ENCODE measurements at places on chromosomes 6 and 20.

- DNase-seq = no peak
Measured at GRCh38 chr20:17885544-17885943, 83.0 kb downstream of the SNX5 start.

DNA sequence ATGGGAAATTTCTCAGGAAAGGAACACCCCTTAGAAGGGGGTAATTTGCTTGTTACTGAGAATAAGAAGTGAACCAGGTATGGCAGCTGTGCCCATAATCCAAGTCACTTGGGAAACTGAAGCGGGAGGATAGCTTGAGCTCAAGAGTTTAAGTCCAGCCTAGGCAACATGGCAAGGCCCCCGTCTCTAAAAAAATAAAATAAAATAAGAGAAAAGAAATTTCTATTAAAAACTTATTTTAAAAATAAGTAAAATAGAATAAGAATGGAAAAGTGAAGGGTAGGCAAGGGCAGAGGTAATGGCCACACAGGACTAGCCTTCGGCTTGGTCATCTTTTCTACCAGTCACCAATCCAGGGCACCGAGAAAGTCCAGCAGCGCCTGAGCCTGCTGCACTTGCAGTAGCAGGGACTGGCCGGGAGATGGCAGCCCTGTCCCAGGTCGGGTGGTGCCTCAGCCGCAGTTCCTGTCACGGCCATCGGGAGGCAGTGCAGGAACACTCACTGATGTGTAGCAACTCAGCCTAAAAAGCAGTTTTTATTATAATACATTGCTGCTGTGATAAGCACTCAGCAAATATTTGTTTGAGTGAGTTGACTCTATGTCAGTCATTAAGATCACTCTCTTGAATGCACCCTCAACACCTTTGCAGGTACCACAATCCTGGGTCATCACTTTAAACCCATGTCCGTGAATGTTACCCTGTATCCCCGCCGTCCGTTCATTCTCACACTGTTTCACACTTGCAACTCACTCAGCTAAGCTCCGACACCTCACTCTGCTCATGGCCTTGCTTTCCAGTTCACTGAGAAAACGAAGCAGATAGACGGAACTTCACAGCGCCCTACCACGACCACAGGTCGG lies 23.2 kb upstream of the GCM1 start:
- DNase-seq = peak; percentile 48

GRCh38 chr6:22149501-22150367 lies 147.1 kb downstream of the PRL start:
- DNase-seq = no peak

GRCh38 chr6:37812841-37813240 lies 6.7 kb upstream of the ZFAND3 start:
- DNase-seq = no peak

DNA sequence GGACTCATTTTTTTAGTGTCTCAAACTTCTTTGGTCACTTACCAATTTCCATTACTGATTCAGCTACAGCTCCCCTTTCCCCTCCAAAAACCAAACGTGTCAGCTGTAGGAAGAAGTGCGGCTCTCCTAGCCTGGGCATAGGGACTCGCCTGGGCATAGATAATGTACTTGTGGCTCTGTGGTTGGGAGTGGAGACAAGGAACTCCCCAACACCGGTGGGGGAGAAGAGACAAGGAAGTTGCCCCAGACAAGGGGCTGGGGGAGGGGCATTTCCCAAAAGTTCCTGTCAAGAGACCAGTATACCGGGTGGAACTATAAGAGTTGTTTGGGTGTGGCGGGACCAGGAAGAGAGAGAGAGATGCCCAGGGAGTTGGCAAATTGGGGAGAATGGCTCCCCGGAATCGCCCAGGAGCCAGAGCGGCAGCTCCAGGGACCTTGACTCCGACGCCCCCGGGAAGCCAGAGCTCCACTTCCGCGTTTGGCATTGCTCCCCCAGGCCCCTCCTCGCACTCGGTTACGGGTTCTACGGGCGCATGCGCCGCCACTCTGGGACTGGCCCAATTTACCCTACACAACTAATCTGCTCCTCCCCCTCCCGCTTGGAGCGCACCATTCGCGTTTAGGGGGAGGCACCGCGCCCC lies 871 bp upstream of the ZFAND3 start:
- DNase-seq = peak; percentile 99

GRCh38 chr6:25042536-25042935 lies 106.8 kb upstream of the RIPOR2 start:
- no peak for DNase-seq

GRCh38 chr6:113083947-113084346 lies 736.8 kb downstream of the RFPL4B start:
- DNase-seq = no peak

- DNase-seq = no peak
Measured at GRCh38 chr6:152979116-152979515, 3.7 kb downstream of the FBXO5 start.

DNA sequence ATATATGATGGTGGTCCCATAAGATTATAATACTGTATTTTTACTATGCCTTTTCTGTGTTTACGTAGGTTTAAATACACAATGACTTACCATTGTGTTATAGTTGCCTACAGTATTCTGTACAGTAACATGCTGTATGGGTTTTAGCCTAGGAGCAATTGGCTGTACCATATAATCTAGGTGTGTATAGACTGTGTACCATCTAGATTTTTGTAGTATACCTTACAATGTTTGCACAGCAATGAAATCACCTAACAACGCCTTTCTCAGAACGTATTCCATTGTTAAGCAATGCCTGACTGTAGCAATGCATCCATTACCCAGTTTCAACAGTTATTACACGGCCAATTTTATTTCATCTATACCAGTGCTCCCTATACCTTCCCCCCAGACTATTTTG lies 10.7 kb downstream of the MACROD2 start:
- no peak for DNase-seq

- peak; percentile 90 for DNase-seq
Measured at GRCh38 chr6:52551483-52552277, 25.2 kb downstream of the TRAM2 start.

All from NCI-H2171 treated with DMSO at 0.1 percent for 48 hours (cell line).